Cardiac atrium fibroblast (primary cell): ENCODE measurements at places on chromosomes 13 and 19. TPM values are rescaled to one million over a fixed set of nuclear protein-coding genes. Genes with fewer than 3 reads are reported as not detected.

MBD3L2B gene
- not detected in 2 replicates for total RNA-seq

ZNF439 gene
- total RNA-seq: 2.3 and 2.9 TPM in 2 replicates

UQCR11 gene
- total RNA-seq: 84.1 and 89.7 TPM in 2 replicates

NTF4 gene
- total RNA-seq: not detected in 2 replicates

HOMER3 gene
- 59.8 and 139 TPM in 2 replicates for total RNA-seq

LRRC63 gene
- total RNA-seq: not detected in 2 replicates

CYP4F2 gene
- not detected in 2 replicates for total RNA-seq

MED29 gene
- total RNA-seq: 24.7 and 25.8 TPM in 2 replicates
